Ovary (tissue), 10 donors: ENCODE measurements at places on chromosomes 1 and 21. TPM values are rescaled to one million over a fixed set of nuclear protein-coding genes. Genes with fewer than 3 reads are reported as not detected.

GRCh38 chr1:55064071-55064581 is 24.8 kb downstream of the PCSK9 start:
- H3K27me3 ChIP-seq: no peaks in the 10 kb centered on the region
- no peak overlapping the region for H3K27ac ChIP-seq
- H3K36me3 ChIP-seq: no peaks in the 10 kb centered on the region
- no peak overlapping the region for H3K4me3 ChIP-seq
- peaks cover 4% of the 10 kb centered on the region for H3K4me1 ChIP-seq

The NBPF4 gene
- total RNA-seq: not detected

The HORMAD1 gene
- not detected for total RNA-seq

The KCNJ10 gene
- total RNA-seq: not detected

DNA sequence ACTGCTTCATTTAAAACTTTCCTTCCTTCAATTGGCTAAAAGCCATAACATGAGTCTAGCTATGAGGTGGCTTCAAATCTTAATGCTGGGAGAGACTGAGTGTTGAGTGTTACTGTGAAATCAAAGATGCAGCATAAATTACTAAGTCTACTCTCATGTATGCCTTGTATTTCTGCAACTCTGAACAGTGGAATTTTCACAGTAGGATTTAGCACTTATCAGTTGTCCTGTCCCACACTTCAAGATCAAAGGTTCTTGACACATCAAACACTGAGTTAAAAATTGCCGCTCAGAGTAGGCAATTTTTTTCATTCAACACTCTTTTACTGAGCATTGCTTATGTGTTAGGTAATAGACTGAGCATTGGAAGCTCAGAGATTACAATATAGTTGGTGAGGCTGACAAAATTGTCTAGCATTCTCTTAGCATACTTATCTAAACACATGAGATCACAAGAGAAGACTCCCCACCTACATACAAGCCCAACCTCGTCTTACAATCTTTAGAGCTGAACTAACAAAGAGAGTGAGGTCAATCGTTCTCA is 56.4 kb upstream of the ADORA3 start:
- no peaks in the 10 kb centered on the region for H3K36me3 ChIP-seq
- no peaks in the 10 kb centered on the region for H3K4me1 ChIP-seq
- no peak overlapping the region for H3K27ac ChIP-seq
- no peaks in the 10 kb centered on the region for H3K27me3 ChIP-seq
- no peak overlapping the region for H3K4me3 ChIP-seq
- no peak for DNase-seq

GRCh38 chr1:3313576-3313950 is 140.9 kb upstream of the ARHGEF16 start:
- no peaks in the 10 kb centered on the region for H3K36me3 ChIP-seq
- no peak overlapping the region for H3K4me3 ChIP-seq
- peak overlapping the region; percentile 80 for H3K27ac ChIP-seq
- DNase-seq: peak; percentile 92
- no peaks in the 10 kb centered on the region for H3K27me3 ChIP-seq

DNA sequence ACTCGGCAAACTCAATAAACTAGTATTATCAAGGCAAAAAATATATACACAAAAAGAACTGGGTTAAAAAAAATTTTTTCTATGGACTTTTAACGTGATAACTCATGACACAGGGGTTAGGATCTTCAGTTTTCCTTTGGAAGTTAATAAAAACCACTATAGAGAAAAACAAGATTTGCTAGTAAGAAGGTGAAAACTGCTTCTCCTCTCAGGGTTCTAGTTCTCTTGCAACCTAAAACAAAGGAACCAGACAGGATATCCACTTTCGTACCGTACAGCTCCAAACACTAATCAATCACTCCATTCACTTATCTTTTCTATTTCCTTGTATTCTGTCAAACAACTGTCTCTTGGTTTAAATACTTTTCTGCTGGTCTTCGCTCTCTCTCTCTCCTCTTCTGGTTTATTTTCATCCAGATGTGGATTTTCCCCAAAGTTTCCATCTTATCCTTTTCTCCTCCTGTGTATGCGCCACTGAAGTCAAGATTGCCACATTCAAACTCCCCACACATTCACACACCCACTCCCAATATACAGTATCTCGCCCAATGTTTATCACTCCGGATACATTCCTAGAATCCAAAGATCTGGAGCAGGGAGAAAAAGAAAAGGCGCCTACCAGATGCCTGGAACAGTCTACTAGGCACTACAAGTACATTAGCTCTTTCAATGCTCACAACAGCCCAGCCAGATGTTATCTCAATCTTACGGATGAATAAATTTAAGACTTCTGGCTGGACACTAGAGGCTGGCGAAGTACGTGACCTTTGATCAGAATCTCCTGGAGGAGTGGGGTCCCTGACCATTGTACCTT is 775 bp upstream of the PRPF38B start:
- no peak for DNase-seq
- H3K27me3 ChIP-seq: no peaks in the 10 kb centered on the region
- peak overlapping the region; percentile 89 for H3K4me3 ChIP-seq

GRCh38 chr1:232166942-232167341 is 463.0 kb downstream of the SIPA1L2 start:
- no peaks in the 10 kb centered on the region for H3K4me1 ChIP-seq
- no peak for DNase-seq
- no peaks in the 10 kb centered on the region for H3K27me3 ChIP-seq
- no peaks in the 10 kb centered on the region for H3K36me3 ChIP-seq

The FCRL2 gene
- total RNA-seq: not detected

The SLC44A5 gene
- total RNA-seq: 2.5 TPM

The SYT14 gene
- total RNA-seq: 0.08 TPM

DNA sequence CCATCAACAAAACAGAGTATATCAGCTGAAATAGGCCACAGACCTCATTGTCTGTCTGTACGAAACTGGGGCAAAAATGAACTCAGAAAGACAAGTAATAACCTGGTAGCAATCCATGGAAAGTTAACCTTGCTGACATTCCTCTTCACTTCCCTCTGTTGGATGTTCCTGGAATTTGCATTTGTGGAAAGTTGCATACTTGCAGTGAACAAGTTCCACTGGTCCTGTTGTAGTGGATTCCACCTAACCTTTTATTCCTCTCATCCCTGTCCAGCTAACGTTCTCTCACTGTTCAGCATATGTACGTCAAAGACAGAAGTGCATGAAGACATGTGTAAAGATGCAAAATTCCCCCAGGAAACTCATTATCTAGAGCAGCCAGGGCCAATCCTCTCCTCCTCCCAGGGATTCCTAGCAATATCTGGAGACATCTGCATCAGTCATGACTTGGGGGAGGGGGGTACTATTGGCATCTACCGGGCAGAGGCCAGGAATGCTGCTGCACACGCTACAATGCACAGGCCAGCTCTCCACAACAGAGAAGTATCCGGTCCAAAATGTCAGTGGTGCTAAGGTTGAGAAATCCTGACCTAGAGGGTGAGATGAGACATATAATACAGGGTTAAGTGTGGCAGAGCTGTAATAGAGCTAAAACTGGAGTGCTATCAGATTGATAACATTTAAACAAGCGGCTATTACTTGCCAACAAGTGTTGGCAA is 8.2 kb downstream of the LPAR3 start:
- no peak overlapping the region for H3K4me3 ChIP-seq
- no peaks in the 10 kb centered on the region for H3K36me3 ChIP-seq
- H3K27ac ChIP-seq: no peak overlapping the region
- no peaks in the 10 kb centered on the region for H3K4me1 ChIP-seq
- no peaks in the 10 kb centered on the region for H3K27me3 ChIP-seq

The AIRE gene
- total RNA-seq: not detected

The CNIH4 gene
- total RNA-seq: 36.0 TPM

The CCDC27 gene
- total RNA-seq: not detected

DNA sequence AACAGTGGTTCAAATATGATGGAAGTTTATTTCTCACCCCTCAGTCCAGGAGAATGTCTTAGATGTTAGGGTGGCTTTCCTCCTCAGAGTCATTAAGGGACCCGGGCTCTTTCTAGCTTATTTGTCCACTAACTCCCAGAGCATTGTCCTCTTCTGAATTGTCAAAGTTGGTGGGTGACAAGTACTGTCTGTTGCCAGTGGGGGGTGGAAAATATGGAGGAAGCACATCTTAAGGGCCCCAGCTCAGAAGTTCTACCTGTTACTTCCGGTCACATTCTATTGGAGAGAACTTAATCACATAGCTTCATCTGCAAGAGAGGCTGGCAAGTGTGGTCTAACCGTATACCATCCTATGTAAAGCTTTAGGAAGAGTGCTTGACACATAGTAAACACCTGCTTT is 7.1 kb downstream of the CLIC4 start:
- no peak for DNase-seq
- no peak overlapping the region for H3K27ac ChIP-seq
- peaks cover 8% of the 10 kb centered on the region for H3K4me1 ChIP-seq
- no peaks in the 10 kb centered on the region for H3K36me3 ChIP-seq
- no peak overlapping the region for H3K4me3 ChIP-seq

GRCh38 chr21:29181799-29182470 is 51.5 kb downstream of the MAP3K7CL start:
- H3K27ac ChIP-seq: no peak overlapping the region
- no peak for DNase-seq
- peaks cover 6% of the 10 kb centered on the region for H3K4me1 ChIP-seq

- H3K36me3 ChIP-seq: no peaks in the 10 kb centered on the region
- H3K4me1 ChIP-seq: no peaks in the 10 kb centered on the region
- H3K4me3 ChIP-seq: no peak overlapping the region
- H3K27ac ChIP-seq: no peak overlapping the region
Observed at GRCh38 chr1:237875291-237875690, 15.4 kb downstream of the ZP4 start.

DNA sequence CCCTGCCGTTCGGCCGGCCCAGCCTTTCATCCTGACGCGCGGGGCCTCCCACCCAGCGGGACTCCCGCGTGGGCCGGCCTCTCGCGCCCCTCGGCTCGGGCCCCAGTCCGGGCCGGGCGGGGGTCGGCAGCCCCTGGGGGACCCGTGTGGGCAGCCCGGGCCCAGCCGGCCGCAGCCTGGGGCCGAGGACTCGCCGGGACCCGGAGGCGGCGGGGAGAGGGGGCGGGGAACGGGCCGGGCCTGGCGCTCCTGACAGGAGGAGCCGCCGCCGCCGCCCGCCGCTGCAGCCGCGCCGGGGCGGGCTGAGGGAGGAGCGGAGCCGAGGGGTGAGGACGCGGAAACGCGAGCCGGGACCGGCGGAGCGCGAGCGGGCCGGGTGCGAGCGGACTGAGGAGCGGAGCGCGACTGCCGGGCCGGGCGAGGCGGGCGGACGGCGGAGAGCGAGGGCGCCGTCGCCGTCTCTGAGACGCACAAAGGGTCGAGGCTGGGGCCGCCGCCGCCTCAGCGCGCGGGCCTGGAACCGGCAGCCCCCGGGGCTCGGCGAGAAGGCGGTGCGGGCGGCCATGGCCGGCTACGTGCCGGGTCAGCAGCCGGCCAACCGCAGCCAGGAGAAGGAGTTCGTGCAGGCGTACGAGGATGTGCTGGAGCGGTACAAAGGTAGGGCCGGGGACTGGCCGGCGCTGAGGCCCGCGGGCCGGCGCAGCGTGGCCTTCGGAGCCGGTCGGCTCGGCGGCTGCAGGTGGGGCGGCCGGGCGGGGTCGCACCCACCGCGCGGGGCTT is 79.1 kb downstream of the NDUFS5 start:
- H3K36me3 ChIP-seq: no peaks in the 10 kb centered on the region
- peaks cover 14% of the 10 kb centered on the region for H3K4me1 ChIP-seq
- H3K27ac ChIP-seq: peak overlapping the region; percentile 93
- DNase-seq: peak; percentile 77
- no peaks in the 10 kb centered on the region for H3K27me3 ChIP-seq

The CHRNB2 gene
- total RNA-seq: 0.22 TPM

DNA sequence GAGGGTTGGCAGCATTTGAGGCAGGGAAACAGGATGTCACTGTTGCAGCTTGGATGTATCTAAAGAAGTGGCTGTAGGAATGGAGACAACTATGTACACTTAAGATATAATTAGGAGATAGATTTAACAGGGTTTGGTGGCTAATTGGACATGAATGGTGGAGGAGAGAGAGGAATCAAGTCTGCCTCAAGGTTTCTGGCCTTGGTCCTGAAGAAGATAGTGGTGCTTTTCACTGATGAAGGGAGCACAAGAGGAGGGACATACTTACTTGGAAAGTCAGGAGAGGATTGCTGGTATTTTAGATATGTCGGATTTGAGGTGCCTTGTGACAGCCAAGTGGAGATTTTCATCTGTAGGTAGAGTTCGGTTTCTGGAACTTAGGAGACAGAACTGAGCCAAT is 123.9 kb downstream of the ST6GALNAC3 start:
- no peaks in the 10 kb centered on the region for H3K36me3 ChIP-seq
- no peak overlapping the region for H3K27ac ChIP-seq
- no peaks in the 10 kb centered on the region for H3K27me3 ChIP-seq
- DNase-seq: no peak
- H3K4me1 ChIP-seq: no peaks in the 10 kb centered on the region

The MFAP2 gene
- 83.6 TPM for total RNA-seq

GRCh38 chr1:24902471-24902891 is 27.6 kb downstream of the RUNX3 start:
- no peak for DNase-seq
- no peaks in the 10 kb centered on the region for H3K4me1 ChIP-seq
- no peaks in the 10 kb centered on the region for H3K27me3 ChIP-seq
- H3K36me3 ChIP-seq: no peaks in the 10 kb centered on the region
- no peak overlapping the region for H3K4me3 ChIP-seq

DNA sequence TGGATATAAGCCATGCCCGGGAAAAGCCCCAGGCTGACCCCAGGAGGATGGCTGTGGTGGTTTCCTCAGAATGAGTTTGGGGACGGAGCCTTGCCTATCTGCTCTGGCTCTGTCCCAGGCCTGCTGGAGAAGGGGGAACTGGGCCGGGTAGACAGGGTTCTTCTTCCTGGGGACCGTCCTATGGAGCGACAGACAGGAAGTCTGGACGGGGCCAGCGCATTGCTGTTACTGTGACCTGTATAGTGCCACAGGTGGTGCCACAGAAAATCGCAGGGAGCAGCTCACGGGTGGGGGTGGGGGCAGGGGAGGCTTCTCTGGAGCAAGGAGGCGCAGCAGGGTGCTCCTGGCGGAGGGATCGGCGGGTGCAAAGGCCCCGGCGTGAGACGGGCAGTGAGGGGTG is 36.4 kb downstream of the CFAP74 start:
- no peaks in the 10 kb centered on the region for H3K36me3 ChIP-seq
- DNase-seq: no peak
- no peak overlapping the region for H3K27ac ChIP-seq
- H3K27me3 ChIP-seq: no peaks in the 10 kb centered on the region
- H3K4me1 ChIP-seq: no peaks in the 10 kb centered on the region

The KRTAP26-1 gene
- not detected for total RNA-seq

GRCh38 chr1:51541313-51542050 is 22.4 kb upstream of the EPS15 start:
- H3K4me1 ChIP-seq: no peaks in the 10 kb centered on the region
- no peak overlapping the region for H3K4me3 ChIP-seq
- no peak overlapping the region for H3K27ac ChIP-seq

GRCh38 chr1:231636157-231636556 is 9.6 kb downstream of the DISC1 start:
- no peak overlapping the region for H3K4me3 ChIP-seq
- H3K36me3 ChIP-seq: no peaks in the 10 kb centered on the region
- no peaks in the 10 kb centered on the region for H3K27me3 ChIP-seq
- peaks cover 3% of the 10 kb centered on the region for H3K4me1 ChIP-seq
- no peak overlapping the region for H3K27ac ChIP-seq
- DNase-seq: peak; percentile 41

- H3K4me3 ChIP-seq: no peak overlapping the region
- H3K27ac ChIP-seq: no peak overlapping the region
- DNase-seq: no peak
- no peaks in the 10 kb centered on the region for H3K27me3 ChIP-seq
Observed at GRCh38 chr1:230702934-230703678, 10.8 kb downstream of the AGT start.

The OVAAL gene
- total RNA-seq: not detected

The SPATA45 gene
- not detected for total RNA-seq

- DNase-seq: no peak
- H3K36me3 ChIP-seq: no peaks in the 10 kb centered on the region
- no peaks in the 10 kb centered on the region for H3K27me3 ChIP-seq
- no peak overlapping the region for H3K27ac ChIP-seq
Observed at GRCh38 chr1:111793923-111794322, 38.2 kb downstream of the DDX20 start.
